ENCODE measurements at places on chromosomes 7 and 10.

DNA sequence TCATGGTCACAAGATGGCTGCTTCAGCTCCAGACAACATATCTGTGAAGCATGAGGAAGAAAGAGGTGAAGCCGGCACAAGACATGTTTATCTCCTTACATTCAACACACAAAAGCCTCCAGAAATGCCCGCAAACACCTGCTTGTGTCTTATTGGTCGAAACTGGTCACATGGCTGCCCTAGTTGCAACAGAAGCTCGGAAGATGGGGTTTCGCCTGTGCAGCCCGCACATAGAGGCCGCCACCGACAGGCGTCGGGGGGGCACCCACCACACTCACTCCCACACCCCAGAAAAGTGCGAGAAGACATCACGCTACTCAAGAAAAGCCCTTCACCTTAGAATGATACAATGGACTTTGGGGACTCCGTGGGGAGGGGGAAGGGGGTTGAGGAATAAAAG lies 63.0 kb upstream of the MGMT start:
- no peak for DNase-seq

GRCh38 chr7:41738806-41739205 lies 35.9 kb upstream of the INHBA start:
- DNase-seq, result no peak

GRCh38 chr7:151851782-151852181 lies 25.1 kb downstream of the PRKAG2 start:
- no peak for DNase-seq

- DNase-seq, result peak; percentile 81
Measured at GRCh38 chr10:103854686-103855391, 537 bp downstream of the SH3PXD2A start.

- no peak for DNase-seq
Measured at GRCh38 chr7:150363370-150363769, 5.3 kb upstream of the REPIN1 start.

- no peak for DNase-seq
Measured at GRCh38 chr10:78772486-78772885, 296.3 kb upstream of the ZMIZ1 start.

DNA sequence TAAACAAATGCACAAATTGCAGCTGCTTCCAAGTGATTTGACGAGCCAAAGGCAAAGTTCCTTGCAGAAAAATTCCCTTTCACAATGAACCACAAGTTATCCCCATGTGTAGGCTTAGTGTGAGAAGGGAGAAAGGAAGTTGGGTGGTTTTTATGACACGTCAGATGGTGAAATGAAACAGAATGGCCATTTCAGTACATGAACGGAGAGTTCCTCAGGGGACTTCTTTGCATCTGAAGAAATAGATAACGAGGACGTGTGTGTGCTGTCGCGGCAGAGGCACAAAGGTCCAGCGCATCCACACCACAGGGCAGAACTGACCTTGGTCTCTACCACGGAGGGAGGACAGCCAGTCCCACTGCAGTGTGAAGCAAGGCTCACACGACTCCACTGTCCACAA lies 135.9 kb downstream of the PAXIP1 start:
- DNase-seq, result no peak

GRCh38 chr10:51266496-51266895 lies 192.2 kb downstream of the PRKG1 start:
- DNase-seq, result peak; percentile 32

DNA sequence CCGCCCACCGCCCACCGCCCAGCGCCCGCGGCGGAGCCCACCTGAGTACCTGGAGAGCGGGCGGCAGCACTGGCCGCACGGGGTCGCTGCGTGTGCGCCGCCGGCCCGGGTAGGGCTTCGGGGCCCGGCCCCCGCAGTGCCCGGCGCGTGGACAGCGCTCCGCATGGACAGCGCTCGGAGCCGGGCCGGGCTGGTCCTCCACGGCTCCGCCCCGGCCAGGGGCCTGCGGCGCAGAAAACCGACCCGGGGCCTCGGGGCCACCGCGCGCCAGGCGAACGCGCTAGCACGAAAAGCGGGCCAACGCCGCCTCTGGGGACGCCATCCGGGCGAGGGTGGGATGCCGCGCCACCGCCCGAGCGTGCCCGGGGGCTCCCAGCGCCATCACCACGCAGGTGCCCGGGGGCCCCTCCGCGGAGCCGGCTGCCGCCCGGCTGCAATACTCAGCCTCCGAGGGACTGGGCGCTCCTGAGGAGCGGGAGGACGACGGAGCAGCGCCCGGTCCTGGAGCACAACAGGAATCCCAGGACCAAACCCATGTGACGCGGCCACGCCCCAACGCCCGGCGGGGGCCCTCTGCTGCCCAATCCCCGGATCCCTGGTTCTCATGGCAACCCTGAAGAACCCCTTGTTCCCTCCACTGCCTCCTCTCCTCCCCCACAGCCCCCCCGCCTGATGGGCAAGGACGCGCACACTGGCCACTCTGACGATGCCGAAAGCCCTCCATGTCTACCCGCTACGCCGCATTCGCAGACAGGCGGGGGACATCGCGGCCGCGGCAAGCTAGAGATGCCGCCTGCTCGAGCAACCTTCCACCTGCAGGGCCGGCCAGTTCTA lies at the start of gene GRB10:
Gene GRB10 (minus strand): TSS at position 522 of the 834 bp plus-strand sequence. CDS start 50,574 bp downstream, outside the sequence.
- DNase-seq, result peak; percentile 41

All from muscle of back (tissue), 13 donors.